Activated naive CD4-positive, alpha-beta T cell treated with Interleukin-2 at 50 U/mL for 16 hours (primary cell): ENCODE measurements at places on chromosomes 6 and 20.

- no peak for DNase-seq
Observed at GRCh38 chr6:70668499-70668812, 773 bp downstream of the SMAP1 start.

- DNase-seq, result no peak
Observed at GRCh38 chr6:151546941-151547659, 53.3 kb downstream of the CCDC170 start.

GRCh38 chr6:118708744-118709143, 57.4 kb upstream of the CEP85L start:
- no peak for DNase-seq

GRCh38 chr20:48578397-48579098, 249.3 kb downstream of the PREX1 start:
- DNase-seq, result no peak

DNA sequence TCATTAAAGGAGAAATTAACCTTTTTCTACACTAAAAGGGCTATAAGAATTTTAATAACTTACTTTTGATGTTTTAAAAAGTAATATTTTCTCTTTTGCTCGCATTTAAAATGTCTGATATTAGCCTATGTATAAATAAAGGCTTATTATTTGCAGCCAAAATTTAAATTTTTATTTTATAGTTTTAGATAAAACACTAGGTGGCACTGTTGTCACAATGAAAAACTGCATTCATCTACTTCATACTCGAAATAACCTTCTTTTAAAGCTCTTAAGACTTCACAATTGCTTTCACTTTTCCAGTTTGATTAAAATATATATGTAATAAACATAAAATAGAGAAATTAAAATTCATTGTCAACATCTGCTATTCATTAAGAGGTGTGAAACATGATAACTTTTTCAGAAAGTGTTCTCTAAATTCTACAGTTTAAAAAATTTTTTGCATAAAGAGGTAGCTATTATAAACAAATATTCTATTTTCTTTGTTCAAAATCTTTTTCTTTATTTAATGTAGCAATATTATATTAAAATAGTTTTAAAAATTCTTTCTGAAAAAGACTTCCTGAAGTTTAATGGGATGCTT, 78.8 kb upstream of the DEFB112 start:
- no peak for DNase-seq
